Stromal cell of bone marrow (primary cell): ENCODE measurements at places on chromosomes 6 and 20.
A peak's percentile ranks its signal among the peaks of the same experiment; 100 is the strongest.

DNA sequence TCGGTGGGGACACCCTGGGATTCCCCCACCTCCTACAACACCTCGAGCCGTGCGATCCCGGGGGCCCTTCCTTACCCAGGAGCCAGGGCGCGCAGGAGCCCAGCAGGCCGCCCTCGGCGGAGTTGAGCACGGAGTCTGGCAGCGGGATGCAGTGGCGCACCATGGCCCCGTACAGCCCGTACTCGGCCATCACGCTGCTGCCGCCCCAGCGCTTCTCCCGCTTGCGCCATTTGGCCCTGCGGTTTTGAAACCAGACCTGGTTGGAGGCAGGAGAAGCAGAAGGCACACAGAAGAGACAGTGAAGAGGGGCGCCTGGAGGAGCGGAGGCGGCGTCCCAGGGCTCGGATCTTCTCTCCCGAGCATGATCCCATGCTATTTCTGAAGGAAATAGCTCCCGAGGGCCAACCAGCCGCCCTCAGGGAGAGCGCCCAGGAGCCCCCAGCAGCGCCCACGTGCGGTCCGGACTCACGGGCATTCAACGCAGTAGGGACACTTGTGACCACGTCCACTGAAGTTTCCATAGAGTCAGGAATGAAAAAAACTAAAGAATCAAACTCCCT is 4.3 kb downstream of the VSX1 start:
- no peak for DNase-seq

- DNase-seq: no peak
Observed at GRCh38 chr6:43575105-43575771, 600 bp downstream of the XPO5 start.

DNA sequence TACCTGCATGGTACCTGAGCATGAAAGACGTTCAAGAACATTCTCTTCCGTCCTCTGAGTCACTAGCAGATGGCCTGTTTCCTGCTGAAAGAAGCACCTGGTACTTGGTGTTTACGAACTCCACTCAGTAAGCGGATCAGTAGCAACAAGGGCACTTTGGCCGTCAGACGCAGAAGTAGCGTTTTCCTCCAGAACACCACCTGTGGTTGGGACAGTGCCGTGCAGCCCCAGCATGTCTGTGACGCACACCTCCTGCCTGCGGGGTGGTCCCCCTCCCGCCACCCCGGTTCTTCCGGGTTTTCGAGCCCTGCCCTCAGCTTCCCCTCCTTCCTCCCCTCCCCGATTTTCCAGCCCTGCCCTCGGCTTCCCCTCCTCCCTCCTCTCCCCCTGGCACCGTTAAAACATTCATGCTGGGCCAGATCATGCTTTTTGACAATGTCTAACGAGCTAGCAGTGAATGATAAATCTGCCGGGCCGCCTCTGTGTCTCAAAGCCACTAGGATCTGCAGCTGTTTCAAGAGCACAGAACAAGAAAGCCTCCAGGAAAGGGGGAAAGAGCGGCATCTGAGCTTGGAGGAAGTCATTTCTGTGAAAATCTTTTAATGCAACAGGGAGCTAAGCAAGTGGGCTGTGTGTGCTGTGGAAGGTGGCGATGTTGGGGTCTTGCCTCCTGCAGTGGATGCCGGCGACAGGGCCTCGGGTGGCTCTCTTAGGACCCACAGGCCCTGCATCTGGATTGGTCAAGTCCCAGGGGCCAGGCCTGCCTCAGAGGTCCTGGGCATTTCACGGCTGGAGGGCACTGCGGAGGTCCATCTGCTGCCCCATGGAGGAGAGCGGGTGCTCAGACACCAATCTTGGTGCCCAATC is 207.9 kb downstream of the ERMARD start:
- no peak for DNase-seq

GRCh38 chr6:71476872-71477271 is 188.3 kb downstream of the OGFRL1 start:
- no peak for DNase-seq

DNA sequence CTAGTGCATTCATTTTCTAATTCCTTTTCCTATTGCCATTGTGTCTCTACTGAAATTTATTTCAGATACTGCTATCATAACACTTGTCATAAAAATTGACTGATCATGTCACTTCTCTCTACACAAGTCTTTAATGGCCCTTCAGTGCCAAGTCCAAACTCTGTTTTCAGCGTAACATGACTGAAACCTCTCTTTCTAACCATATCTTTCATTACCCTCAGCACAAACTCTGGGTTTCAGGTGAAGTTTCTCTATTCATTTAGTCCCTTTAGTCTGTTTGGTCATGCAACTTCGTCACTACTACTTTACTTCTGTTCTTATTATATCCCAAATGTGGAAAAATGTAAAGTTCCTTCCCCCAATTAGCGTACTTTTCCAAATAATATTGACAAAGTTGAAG is 234.9 kb downstream of the OGFRL1 start:
- DNase-seq: no peak

DNA sequence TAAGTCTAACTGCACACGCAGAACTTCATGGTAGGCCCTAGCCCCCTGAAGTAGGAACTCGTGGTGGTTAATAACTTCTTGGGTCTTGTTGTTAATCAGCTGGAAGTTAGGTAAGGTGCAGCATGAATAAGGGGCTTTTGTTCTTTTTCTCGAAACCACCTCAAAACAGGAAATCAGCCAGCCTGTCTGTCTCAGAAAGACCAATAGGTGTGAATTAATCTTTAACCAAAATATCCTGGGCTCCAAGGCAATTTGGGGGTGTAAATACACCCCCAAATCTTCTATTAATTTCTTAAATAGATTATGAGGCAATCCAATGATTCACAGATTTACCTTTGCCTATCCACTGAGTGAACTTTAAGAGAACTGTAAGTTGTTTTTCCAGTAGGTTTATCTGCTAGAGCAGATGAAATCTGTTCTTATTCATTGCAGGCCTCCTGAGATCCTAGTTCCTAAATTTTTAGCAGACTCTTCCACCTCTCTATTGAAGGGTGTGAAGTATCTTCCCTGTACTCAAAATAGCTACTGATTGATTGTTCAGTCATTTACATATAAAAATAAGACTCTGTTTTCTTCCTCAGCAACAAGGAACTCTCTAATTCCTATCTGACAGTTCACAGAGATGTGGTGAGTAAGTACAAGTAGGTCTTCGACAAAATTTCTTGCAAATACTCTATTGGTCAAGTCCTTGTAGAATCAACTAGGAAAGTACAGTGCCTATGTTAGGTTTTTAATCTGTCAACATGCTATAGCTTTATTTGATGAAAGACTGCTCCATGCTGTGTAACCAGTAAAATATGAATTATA is 427.1 kb upstream of the NOX3 start:
- no peak for DNase-seq

DNA sequence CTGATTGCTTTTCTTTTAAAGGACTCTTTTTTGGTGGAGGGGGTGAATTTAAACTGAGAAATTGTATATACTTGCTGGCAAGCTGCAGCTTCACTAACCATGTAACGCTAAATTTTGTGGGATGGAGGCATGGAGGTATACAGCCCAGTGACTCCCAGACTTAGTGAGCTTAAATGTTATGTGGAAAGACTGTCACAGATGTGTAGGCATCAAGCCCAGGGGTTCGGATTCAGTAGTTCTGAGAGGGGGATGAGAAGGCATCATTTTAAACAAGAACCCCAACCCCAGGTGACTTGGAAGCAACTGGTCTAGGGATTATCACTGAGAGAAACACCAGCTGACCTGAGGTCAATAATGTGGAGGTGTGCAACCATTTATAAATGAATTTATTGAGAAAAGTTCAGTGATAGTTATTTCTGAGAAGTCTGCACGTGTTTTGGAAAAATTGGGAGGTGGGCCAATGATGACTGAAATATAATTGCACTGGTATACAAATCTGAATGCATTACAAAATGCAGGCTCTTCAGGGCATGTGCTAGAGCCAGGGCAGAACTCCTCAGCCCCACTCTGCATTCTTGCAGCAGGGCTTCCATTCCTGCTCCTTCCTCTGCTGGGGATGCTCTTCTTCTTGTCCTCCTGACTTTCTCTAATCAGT is 26.9 kb downstream of the RFPL4B start:
- DNase-seq: no peak

GRCh38 chr20:19433371-19434350 is 221.2 kb downstream of the SLC24A3 start:
- DNase-seq: peak; percentile 8

- no peak for DNase-seq
Observed at GRCh38 chr20:47021850-47022249, 127.2 kb downstream of the EYA2 start.
